ENCODE measurements at places on chromosomes 13 and 19.

- peak; percentile 7 for DNase-seq
Observed at GRCh38 chr19:42480335-42481095, 37.8 kb upstream of the CXCL17 start.

DNA sequence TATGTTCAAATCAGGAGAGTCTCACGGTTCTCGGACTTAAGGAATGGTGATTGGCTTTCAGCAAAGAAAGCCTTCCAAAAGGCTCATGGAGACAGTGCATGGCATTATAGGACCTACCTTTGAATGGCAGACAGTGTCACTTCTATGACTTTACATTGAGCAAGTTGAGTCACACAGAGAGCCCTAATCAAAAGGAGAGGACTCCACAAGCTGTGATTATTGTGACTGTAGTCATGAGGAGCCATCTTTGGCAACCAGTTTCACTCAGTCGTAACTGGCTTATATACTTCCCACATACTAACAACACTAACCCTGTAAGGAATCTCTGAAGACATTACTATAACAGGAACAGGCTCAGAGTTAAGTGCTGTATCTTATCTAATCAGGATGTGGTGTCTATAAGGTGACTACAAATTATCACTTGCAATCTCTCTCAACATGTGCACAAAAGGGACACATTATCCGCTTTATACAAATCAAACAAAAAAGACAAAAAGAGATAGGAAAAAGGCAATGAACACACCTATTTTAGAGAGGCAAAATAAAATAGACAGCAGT, 6.1 kb downstream of the LGALS14 start:
- DNase-seq, result no peak

GRCh38 chr19:29084266-29084665, 128.7 kb downstream of the UQCRFS1 start:
- peak; percentile 9 for DNase-seq

GRCh38 chr19:17183858-17184321, 31.3 kb upstream of the USE1 start:
- DNase-seq, result peak; percentile 28

- DNase-seq, result no peak
Observed at GRCh38 chr13:110136660-110137585, 170.0 kb downstream of the COL4A1 start.

- DNase-seq, result no peak
Observed at GRCh38 chr13:100156788-100157187, 67.9 kb downstream of the PCCA start.

DNA sequence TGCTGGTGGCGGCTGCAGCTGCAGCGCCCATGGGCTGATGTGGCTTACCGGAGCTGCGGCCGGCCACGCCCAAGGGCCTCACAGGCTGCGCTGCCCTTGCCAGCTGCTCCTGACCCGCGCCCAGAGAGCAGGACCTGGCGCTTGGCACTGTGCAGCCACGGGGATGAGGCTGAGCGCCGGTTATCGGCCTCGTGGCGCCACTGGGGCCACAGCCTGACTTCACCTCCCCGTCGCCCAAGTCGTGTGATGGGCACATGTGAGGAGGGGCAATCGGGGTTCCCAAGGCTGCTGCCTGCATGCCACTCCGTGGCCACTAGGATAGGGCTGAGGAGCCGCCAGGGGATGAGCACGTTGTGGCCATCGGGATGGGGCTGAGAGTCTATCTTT, 77.2 kb upstream of the PABPC3 start:
- DNase-seq, result peak; percentile 17

DNA sequence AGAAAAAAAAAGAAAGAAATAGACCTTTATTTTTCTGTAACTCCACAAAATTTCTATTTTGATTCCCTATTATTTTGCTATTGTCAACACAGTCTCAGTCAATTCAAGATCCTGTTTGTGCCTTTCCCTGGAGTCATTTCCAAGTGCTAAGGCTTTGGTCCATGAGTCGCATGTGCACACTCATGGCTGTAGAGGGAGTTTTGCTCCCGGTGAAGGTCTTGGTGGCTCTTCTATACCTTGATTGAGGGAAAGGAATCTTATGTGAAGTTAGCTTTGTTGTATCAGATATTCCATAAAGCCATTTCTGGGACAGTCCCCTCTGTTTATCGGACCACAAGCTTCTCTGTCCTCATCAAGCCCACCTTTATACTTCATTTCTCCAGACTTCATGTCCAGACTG, 58.7 kb upstream of the ALOX5AP start:
- no peak for DNase-seq

- no peak for DNase-seq
Observed at GRCh38 chr13:43391036-43391435, 367.6 kb downstream of the DNAJC15 start.

GRCh38 chr19:42627916-42628315, 33.2 kb upstream of the CEACAM8 start:
- DNase-seq, result no peak

DNA sequence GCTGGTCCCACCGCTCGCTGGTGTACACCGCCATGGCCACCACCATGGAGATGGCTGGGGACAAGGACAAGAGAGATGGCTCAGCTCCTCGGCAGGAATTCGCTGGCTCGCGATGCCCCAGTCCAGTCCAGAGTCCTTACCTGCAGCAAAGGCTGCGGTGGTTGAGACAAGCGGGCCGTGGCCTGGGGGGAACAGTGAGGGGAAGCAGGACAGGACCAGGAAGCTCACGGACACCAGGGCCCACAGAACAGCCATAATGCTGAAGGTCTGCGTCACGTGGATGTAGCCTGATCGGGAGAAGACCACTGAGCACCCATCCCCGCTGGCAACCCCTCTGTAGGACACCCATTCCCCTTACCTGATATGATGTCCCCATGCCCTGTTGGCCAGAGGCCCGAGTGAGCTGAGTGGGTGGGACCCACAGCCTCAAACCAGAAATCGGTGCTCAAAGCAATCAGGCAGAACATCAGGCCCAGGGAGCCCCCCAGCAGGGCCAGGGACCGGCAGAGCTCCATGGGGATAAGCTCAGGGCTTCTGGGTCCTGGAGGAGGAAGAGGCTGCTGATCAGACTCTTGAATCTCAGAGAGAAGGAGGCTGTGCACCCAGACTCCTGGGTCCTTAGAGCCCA, 319 bp downstream of the NKG7 start:
- no peak for DNase-seq

DNA sequence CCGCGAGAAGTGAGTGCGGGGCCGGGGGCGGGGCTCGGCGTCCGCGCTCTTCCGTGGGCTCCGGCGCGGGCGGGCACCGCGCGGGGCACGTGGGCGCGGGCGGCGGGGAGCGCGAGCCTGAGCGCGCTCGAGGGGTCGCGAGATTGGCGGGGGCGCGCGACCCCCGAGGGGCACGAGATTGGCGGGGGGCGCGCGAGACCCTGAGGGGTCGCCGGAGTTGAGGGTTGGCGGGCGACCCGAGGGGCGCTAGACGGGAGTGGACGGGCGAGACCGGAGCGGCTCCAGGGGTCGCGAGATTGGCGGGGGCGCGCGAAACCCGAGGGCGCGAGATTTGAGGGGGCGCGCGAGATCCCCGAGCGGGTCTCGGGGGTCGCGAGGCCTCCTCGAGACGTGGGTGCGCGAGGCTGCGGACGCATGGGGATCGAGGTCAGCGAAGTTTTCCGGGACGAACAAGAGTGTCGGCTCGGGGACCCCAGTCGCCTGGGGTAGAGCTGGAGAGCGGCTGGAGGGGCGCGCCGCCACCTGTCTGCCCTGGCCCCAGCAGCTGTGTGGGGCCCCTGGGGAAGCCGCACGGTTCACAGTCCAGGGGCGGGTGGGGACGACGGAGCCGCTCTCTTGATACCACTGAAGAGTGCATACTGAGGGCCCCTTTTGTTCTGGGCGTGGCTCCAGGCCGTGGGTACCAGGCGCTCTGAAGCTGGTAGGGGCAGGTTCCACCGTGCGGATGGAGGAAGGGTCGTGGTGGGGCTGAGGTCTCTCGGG, 682 bp downstream of the SSBP4 start:
- peak; percentile 71 for DNase-seq

GRCh38 chr13:91078093-91078679, 269.3 kb upstream of the MIR17HG start:
- DNase-seq, result no peak

DNA sequence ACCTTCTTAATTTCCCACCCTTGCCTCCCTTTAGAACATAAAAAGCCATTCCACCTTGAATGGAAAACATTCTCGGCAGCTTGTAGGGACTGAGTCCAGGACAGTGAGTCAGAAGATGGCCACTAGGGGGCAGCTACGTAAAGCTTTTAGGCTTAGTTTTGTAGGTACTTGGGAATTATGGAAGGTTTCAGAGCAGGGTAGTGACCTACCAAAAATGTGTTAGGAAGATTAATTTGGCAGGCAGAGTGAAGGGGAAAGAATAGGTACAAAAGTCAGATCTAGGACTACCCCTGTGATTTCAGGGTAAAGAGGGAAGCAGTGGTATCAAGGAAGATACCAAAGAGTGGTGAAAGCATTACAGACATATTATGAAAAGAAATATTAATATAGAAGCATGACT, 198.4 kb downstream of the NDFIP2 start:
- peak; percentile 68 for DNase-seq

GRCh38 chr19:49106648-49107135, 7.5 kb upstream of the LIN7B start:
- peak; percentile 75 for DNase-seq

DNA sequence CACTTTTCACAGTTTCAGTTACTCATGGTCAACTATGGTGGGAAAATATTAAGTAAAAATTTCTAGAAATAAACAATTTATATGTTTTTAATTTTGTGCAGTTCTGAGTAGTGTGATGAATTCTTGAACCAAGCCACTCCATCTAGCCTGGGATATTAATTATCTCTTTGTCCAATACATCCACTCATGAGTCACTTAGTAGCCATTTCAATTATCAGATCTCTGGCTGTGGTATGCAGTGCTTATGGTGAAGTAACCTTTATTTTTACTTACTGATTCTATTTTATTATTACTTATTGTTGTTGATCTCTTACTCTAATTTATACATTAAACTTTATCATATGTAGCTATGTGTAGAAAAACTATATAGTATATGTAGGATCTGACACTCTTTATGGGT, 128.9 kb upstream of the KLHL1 start:
- DNase-seq, result no peak

DNA sequence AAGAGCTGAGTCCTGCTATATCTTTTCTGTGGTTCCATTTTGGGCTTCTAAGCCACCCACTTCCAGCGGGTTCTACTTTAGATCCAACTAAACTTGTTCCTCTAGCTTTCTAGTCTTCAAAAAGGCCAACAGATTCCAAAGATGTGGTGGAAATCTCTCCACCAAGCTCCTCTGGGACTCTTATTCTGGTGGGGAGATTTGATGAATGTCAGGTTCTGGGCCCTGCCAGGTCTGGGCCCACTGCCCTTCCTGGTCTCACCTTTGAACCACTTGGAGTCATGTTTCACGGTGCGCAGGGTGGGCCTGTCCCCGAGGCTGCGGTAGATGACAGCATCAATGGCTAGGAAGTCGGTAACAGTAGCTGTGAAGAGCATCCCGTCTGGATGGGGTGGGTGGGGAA, 4.8 kb downstream of the SEMA6B start:
- no peak for DNase-seq

DNA sequence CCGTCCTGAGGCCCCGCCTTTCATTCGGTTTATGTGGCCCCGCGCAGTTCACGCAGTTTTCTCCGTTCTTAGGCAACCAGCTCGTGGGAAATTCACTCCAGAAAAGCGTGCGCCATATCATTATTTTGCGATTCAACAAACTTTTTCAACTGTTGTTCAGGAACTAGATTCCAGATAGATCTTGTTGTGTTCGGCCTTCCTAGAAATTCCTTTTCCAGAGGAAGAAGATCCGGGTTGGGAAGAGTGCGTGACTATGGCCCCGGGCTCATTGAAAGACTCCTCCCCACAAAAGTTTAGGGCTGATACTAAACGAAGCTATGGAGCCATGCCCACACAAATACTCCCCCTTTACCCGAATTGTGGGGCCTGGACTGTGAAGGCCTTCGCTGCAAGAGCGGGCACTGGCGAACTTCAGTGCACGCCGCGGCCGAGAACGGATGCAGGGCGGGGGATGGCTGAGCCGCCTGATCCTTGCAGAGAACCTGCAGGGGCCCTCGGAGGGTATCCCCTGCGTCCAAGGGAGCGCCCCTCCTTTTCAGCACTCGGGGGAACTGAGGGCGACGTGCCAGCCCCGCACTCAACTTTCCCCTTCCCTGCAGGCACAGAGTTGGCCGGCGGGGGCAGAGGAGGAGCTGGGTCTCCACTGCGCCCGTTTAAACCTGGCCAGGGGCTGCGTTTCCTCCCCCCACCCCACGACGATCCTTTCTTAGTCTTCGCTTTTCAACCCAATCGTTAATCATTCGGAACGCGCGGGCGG, 904 bp upstream of the SOX1 start:
- no peak for DNase-seq

- DNase-seq, result no peak
Observed at GRCh38 chr13:66751691-66752090, 478.4 kb downstream of the PCDH9 start.

GRCh38 chr13:67935626-67936025, 705.5 kb upstream of the PCDH9 start:
- no peak for DNase-seq

- DNase-seq, result no peak
Observed at GRCh38 chr19:39563408-39563807, 23.4 kb upstream of the EID2 start.

DNA sequence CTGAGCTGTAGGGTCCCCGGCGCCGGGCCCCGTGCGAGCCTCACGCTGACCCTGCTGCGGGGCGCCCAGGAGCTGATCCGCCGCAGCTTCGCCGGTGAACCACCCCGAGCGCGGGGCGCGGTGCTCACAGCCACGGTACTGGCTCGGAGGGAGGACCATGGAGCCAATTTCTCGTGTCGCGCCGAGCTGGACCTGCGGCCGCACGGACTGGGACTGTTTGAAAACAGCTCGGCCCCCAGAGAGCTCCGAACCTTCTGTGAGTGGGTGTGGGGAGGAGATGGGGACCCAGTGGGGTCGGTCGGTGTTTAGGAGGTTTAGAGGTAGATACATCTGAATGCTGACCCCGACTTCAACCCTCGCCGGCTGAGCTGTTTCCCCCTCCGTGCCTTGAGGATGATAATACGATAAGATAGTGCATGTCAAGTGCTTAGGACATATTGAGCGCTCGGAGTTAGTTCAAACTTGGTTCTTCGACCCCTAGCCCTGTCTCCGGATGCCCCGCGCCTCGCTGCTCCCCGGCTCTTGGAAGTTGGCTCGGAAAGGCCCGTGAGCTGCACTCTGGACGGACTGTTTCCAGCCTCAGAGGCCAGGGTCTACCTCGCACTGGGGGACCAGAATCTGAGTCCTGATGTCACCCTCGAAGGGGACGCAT, 1.9 kb downstream of the ICAM5 start:
- DNase-seq, result no peak

GRCh38 chr13:98874029-98874397, 103.9 kb downstream of the DOCK9 start:
- DNase-seq, result no peak

DNA sequence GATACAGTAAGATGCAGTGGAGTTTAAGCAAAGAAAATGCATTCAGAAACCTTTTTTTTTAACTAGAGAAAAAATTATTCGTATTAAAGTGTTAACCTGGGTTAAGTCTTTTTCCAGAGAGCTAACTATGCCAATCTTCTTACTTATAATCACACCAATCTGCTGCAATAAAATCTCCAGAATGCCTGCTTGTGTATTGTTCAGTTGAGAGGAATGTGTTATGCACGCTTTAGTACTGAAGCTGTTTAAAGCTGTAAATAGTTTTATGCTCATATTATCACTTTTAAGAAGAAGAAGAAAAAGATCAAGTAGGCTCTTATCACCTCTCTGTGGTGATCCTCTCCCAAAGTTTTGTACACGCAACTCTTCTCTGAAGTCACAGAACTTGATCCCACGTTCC, 528.7 kb downstream of the RFC3 start:
- DNase-seq, result no peak

Data from stimulated activated CD4-positive, alpha-beta T cell treated with anti-CD3 and anti-CD28 coated beads, Interleukin-15, amount 100 ng/mL, for 24 hours (primary cell).